ENCODE measurements at places on chromosomes 1 and 21. TPM values are rescaled to one million over a fixed set of nuclear protein-coding genes. Genes with fewer than 3 reads are reported as not detected.

The RSPO1 gene
- total RNA-seq: not detected

DNA sequence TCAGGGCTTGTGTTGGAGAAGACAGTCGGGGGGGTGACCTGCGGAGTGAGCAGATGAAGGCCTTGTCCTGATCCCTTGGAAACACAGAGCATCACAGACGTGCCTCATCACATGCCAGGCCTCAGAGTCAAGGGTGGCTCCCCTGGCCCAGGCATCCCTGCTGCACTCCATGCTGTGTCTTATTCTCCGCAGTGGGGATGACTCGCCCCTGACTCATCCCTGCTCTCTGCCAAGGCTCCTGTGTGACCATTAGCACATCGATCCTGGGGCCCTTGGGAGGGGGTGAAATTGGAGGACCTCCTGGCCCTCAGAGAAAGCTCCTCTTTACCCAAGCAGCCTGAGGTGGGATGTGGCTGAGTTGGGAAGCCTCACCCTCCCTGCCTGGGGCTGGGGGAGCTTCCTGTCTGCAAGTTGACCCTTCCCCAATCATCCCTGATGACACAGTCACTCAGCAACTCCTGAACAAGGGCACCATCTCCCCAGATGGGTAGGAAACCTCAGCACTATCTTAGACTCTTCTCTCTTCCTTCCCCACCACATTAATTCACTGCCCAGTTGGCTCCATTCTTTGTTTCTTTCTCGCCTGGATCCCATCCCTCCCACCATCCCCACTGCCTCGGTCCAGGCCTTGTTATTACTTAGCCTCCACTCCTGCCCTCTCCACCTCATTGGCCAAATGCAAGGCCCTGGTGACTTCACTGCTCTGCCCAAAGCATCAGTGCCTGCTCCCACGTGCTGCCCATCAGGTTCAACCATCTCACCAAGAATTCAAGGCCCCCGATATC lies 74.6 kb downstream of the CAMK2N1 start:
- DNase-seq: no peak

DNA sequence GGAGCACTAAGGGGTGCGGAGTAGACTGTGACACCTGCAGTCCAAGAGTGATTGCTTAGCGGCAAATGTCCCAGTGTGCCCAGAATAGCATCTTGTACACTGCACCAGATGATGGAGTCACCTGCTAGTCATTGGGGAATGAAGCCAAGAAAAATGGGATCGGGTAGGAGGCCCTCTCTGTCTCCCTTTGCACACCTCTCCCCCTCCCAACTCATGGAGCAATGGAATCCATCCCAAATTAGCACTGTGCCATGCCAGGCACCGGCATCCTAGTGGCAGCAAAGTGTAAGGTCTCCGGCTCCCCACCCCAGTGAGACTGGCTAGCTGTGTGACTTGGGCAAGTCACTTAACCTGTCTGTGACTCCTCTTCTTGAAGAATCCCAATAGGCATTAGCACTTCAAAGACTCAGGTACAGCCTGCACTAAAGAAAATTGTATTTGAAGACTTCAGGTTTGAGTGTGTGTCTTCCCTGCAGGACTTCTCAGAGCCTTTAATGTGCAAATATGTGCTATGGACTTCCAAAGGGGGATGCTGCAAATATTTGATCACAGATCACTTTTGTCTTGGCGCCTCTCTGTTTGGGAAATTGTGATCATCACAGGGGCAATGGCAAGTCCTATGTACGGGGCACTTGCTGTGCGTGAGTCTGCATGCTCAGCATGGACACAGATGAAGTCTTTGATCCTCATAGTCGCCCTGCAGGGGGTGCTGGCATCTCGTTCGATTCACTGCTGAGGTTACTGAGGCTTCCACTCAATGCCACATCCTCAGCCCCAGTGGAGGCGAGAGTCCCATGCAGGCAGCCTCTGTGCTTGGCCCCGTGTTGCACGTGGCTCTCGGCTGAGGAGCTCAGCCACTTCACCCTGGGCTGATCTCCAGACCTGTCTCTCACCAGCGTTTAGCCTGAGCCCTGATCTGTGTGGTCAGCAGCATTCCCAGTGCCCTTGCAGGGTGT lies 272.9 kb upstream of the C1orf174 start:
- no peak for DNase-seq

GRCh38 chr1:16716691-16717335 lies 23.5 kb upstream of the RNU1-4 start:
- no peak for DNase-seq

DNA sequence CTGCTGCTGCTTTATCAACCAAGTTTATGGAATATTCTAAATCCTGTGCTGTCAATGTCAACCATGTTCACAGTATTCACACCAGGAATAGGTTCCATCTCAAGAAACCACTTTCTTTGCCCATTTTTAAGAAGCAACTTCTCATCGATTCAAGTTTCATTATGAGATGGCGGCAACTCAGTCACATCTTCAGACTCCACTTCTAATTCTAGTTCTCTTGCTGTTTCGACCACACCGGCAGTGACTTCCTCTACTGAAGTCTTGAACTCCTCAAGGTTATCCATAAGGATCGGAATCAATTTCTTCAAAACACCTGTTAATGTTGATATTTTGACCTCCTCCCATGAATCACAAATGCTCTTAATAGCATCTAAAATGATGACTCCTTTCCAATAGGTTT lies 39.7 kb upstream of the IFNLR1 start:
- no peak for DNase-seq

- no peak for DNase-seq
These were observed 37.2 kb downstream of the PCP4 start for GRCh38 chr21:39904457-39904856.

GRCh38 chr1:58941471-58942289 lies 157.8 kb upstream of the JUN start:
- no peak for DNase-seq

DNA sequence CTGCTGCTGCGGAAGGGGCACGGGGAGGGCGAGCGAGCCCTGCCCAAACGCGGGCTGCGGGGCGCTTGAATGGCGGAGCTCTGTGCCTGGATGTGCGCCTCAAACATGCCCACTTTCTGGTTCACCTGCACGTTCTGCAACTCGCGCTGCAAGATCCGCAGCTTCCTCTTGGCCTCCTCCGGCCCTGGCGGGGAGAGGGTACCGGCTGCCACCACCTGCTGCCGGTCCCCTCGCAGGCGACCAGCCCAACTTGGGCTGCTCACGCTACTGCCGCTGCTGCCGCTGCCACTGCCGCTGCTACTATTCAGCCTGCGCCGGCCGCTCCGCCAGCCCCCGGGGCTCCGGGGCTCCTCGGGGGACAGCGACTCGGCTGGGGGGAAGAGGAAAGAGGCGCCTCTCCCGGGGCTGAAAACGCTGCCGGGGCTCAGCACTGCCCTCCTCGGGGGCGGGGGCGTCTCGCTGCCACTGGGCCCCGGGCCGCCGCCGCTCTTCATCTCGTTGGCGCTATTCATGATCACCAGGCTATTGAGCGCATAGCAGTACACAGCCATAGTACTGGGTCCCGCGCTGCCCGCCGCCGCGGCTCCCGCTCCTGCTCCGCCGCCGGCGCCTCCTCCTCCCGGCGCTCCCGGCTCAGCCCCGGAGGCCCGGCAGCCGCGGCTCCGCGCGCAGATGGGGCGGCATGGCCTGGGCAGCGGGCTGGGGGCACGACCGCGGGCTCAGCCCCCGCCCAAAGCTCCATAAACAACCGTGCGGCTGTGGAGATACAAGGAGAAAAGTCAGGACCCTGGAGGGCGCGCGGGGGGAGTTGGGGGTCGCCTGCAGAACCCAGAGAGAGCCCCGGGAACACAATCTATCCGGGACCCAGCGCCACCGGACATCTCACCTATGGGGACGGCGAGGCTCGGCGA lies 1.9 kb downstream of the ITPKB start:
- DNase-seq: no peak

The LY9 gene
- total RNA-seq: not detected

Data from pulmonary artery endothelial cell (primary cell).